ENCODE measurements at places on chromosomes 5 and 9. TPM values are rescaled to one million over a fixed set of nuclear protein-coding genes. Genes with fewer than 3 reads are reported as not detected.

Gene DBH
- not detected for total RNA-seq

Gene ICE1
- 27.1 TPM for total RNA-seq

Gene DPYSL3
- 5.9 TPM for total RNA-seq

Gene LRRC19
- total RNA-seq = not detected

Gene NDUFAF2
- total RNA-seq = 28.4 TPM

Gene SYK
- 43.7 TPM for total RNA-seq

Gene CDH9
- total RNA-seq = not detected

Gene TEK
- 7.4 TPM for total RNA-seq

Gene C9orf50
- not detected for total RNA-seq

Gene ERBIN
- total RNA-seq = 41.5 TPM

Gene CCDC152
- total RNA-seq = 0.38 TPM

Gene SNCAIP
- 0.48 TPM for total RNA-seq

Gene PDE6A
- 0.82 TPM for total RNA-seq

Gene POU5F2
- 3.2 TPM for total RNA-seq

Gene TRIP13
- total RNA-seq = 15.6 TPM

Gene IGFBPL1
- not detected for total RNA-seq

Gene CSF1R
- 5.0 TPM for total RNA-seq

Gene PARP8
- 10.2 TPM for total RNA-seq

Gene CDX1
- not detected for total RNA-seq

Gene SLC22A4
- total RNA-seq = 0.11 TPM

Gene ADRA1B
- total RNA-seq = not detected

Gene TLX3
- not detected for total RNA-seq

Gene CCDC107
- total RNA-seq = 17.5 TPM

Gene GABRP
- 13.5 TPM for total RNA-seq

Gene LCN6
- 2.5 TPM for total RNA-seq

Gene PRRX2
- 1.9 TPM for total RNA-seq

Gene FGD3
- total RNA-seq = 2.4 TPM

Gene C5orf58
- total RNA-seq = not detected

Gene TUSC1
- total RNA-seq = 11.5 TPM

Gene ATP10B
- 26.6 TPM for total RNA-seq

Gene NR2F1
- 1.9 TPM for total RNA-seq

Gene FAM120AOS
- total RNA-seq = 18.0 TPM

Gene DOCK2
- total RNA-seq = 14.5 TPM

Gene ARL14EPL
- not detected for total RNA-seq

Gene LCN2
- 845 TPM for total RNA-seq

Gene ACTBL2
- total RNA-seq = not detected

Gene PCDHGA6
- total RNA-seq = 0.76 TPM

Gene DOK3
- total RNA-seq = 2.4 TPM

Gene GRPEL2
- 25.7 TPM for total RNA-seq

Gene SLC25A2
- total RNA-seq = 2.2 TPM

Gene TMEFF1
- 0.57 TPM for total RNA-seq

Gene SHISAL2B
- total RNA-seq = not detected

Gene WNT8A
- total RNA-seq = not detected

Gene SPINK4
- not detected for total RNA-seq

Gene BTNL8
- total RNA-seq = not detected

Measured in esophagus squamous epithelium (tissue), 5 donors.